Right forelimb (tissue), 1 donor: ENCODE measurements at places on chromosomes 5 and 9.
A peak's percentile ranks its signal among the peaks of the same experiment; 100 is the strongest.

GRCh38 chr5:169458221-169458620, 125.4 kb upstream of the SPDL1 start:
- DNase-seq, result no peak

- DNase-seq, result no peak
Measured at GRCh38 chr5:156407251-156407650, 80.3 kb downstream of the SGCD start.

GRCh38 chr5:1104327-1105006, 7.4 kb downstream of the SLC12A7 start:
- no peak for DNase-seq

GRCh38 chr9:70049672-70050271, 6.1 kb downstream of the MAMDC2 start:
- peak; percentile 47 for DNase-seq

GRCh38 chr5:125113328-125113727, 366.9 kb upstream of the ZNF608 start:
- no peak for DNase-seq

GRCh38 chr5:53473633-53474032, 6.8 kb upstream of the FST start:
- no peak for DNase-seq

GRCh38 chr5:131209506-131210150, 38.9 kb downstream of the LYRM7 start:
- no peak for DNase-seq

DNA sequence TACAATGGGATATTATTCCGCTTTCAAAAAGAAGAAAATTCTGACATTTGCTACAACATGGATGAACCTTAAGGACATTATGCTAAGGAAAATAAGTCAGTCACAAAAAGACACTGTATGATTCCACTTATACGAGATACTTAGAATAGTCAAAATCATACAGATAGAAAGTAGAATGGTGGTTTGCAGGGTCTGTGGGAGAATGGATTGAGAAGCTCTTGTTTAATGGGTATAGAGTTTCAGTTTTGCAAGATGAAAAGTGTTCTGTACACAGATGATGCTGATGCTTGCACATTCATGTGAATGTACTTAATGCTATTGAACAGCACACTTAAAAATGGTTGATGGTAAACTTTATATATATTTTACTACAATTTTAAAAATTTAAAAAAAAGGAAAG, 2050.7 kb upstream of the WWC1 start:
- DNase-seq, result no peak

- DNase-seq, result no peak
Measured at GRCh38 chr5:91417219-91417618, 34.1 kb upstream of the ARRDC3 start.

GRCh38 chr9:112032743-112033142, 136.1 kb downstream of the UGCG start:
- DNase-seq, result no peak

GRCh38 chr5:66807743-66808142, 211.6 kb downstream of the MAST4 start:
- no peak for DNase-seq

DNA sequence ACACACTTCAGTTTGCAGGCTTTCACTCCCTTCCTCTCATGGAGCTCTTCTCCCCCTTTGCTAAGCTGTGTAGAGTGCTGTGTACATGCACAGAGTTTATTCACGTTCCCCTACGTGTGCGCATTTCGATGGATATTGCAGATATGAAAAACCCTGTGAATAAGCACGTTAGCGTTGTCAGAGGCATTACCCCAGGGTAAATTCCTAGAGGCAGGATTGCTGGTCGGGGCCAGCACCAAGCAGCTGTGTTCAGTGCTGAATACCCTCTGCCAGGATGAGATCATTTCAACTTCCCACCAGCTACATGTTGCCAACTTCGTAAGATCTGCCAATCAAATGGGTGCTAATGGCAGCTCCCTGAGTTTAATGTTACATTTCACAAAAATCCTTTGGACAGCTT, 172.3 kb upstream of the PPP1R26 start:
- no peak for DNase-seq

DNA sequence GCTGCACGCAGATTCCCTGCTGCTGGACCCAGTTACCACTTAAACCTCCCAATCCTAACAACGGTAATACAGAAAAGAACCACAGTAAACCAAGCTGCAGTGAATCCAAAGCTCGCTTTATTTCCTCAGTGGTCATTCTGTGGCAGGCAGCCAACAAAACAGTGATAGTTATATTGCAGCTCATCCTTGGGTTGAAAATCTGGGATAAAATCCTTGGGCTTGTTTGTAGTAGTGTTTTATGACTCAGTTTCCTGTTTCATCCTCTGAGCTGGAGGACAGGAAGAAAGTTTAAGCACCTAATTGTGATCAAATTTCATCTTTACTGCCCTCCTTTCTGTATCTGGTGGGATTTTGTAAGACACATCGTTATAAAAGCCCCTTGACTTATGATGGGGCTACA, 31.4 kb downstream of the HMGCR start:
- no peak for DNase-seq

GRCh38 chr5:91141642-91142041, 241.5 kb downstream of the ARRDC3 start:
- no peak for DNase-seq

DNA sequence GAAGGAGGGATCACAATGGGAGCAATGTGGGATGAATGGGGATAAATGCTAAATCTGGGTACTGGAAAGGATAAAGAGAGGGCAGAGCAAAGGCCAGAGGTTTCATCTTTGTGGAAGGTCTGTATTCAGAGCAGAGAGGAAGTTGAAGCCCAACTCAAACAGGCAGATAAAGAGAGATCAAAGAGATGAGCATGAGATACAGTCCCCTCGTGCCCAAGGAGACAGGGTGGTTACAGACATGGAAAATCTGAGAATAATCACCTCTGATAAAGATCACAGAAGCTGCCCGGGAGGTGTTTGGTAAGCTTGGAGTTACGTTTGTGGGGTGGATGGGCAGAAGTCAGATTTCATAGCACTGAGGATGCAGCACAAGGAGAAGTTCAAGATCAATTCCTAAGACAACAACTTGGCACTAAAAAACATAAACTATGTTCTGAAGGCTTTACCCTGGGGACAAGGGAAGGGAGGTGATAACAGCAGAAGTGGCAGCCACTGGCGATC, 459 bp upstream of the ERAP2 start:
- DNase-seq, result no peak

DNA sequence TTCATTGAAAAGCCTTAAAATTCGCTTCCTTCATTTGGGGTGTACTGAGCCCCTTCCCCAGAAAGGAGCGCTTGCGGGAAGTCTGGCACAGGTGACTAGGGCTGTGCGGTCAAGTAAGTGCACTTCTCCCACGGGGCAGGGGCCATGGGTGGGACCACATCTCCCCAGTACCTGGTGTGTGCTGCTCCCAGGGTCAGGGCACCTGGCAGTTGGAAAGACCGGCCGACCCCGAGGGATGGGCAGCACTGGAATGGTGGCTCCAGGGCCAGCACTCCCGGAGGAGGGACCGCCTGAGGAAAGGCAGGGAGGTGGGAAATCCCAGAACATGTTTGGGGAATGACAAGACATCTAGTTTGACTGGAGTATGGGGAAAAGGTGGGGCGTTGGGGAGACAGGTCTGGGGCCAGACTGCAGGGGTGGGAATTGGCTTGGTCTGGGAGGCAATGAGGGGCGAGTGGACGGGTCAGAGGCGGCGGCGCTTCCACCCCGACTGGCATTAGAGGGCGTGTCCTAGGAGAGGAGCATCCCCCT, 727 bp upstream of the GLIPR2 start:
- no peak for DNase-seq

GRCh38 chr5:6737043-6737941, 24.1 kb downstream of the TENT4A start:
- no peak for DNase-seq

DNA sequence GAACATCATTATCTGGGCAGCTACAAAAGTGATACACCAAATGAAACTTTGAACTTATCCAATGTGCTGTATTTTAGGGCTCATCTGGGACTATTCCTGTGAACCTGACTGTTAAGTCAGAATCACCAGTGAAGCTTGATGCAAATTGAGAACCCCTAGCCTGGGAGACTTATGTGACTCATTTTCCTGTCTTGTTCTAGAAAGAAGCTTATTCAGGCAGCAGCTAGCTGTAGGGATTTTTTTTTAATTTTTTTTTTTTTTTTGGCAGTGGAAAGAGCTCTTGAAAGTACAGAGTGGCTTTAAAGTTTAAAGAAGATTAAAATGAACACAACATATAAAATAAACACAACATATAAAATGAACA, 81.1 kb upstream of the TNFAIP8 start:
- DNase-seq, result no peak

GRCh38 chr9:87557996-87558395, 60.3 kb downstream of the DAPK1 start:
- DNase-seq, result peak; percentile 63

DNA sequence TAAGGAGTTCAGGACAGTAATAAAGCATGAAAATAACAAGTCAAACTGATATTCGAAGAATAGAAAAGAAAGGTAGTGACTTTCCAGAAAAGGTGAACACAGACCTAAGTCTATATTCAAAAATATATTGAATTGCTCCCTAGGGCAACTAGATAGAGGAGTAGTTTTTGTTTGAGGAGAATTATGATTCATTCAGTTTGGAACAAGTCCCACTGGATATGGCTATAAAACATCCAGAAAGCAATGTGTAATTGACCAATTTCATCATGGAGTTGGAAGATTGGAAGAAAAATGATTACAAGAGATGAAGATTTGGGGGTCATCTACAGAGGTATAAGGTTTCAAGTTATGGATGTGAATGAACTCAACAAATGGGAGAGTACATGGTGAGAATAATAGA, 117.5 kb upstream of the ZNF462 start:
- no peak for DNase-seq

GRCh38 chr5:177458912-177459350, 12.3 kb downstream of the PRR7 start:
- no peak for DNase-seq

DNA sequence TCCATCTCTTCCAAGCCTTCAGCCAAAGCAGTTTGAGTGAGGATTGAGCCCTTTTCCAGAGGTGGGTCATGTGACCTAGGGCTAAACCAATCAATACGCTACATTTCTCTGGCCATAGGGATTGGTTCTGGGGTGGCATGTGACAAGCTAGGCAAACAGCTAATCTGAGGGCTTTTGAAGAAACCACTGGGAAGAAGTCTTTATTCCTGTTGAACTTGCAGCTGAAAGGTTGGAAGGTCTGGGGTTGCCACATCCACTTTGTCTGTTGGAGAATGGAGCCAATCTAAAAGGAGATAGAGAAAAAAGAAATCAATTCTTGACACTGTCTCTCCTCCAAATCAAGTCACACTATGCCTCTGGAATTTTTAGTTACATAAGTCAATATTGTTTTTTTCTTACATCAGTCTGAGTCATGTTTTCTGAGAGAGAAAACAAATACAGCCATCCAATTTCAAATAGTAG, 637.8 kb upstream of the WWC1 start:
- DNase-seq, result no peak

GRCh38 chr9:37198039-37198729, 77.8 kb downstream of the ZCCHC7 start:
- DNase-seq, result no peak

DNA sequence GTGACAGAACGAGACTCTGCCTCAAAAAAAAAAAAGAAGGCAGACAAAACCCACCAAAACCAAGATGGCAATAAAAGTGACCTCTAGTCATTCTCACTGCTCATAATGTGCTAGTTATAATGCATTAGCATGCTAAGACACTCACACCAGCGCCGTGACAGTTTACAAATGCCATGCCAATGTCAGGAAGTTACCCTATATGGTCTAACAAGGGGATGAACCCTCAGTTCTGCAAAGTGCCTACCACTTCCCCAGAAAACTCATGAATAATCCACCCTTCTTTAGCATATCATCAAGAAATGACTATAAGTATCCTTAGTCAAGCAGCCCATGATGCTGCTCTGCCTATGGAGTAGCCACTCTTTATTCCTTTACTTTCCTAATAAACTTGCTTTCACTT, 4.7 kb upstream of the BICD2 start:
- DNase-seq, result no peak

- DNase-seq, result no peak
Measured at GRCh38 chr5:167339205-167339604, 952.2 kb upstream of the WWC1 start.

GRCh38 chr5:37875051-37875787, 35.4 kb upstream of the GDNF start:
- no peak for DNase-seq

DNA sequence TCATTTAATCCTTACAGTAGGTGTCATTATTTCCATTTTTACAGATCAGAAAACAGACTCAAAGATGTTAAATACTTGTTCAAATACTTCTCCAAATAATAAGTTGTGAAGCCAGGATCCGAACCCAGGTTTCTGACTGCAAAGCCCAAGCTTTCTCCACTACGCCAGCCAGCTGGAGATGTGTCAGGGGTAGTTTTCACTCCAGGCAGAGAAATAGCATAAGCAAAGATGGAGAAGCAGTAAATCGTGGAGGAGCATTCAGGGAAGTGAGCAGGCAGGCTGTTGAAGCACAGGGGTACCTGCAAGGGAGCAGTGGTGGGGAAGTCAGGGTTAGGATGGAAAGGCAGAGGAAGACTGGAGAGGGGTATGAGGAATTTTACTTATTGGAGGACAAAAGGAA, 2.9 kb downstream of the TLN1 start:
- DNase-seq, result no peak

GRCh38 chr5:126055348-126055729, 367.9 kb upstream of the GRAMD2B start:
- DNase-seq, result no peak

DNA sequence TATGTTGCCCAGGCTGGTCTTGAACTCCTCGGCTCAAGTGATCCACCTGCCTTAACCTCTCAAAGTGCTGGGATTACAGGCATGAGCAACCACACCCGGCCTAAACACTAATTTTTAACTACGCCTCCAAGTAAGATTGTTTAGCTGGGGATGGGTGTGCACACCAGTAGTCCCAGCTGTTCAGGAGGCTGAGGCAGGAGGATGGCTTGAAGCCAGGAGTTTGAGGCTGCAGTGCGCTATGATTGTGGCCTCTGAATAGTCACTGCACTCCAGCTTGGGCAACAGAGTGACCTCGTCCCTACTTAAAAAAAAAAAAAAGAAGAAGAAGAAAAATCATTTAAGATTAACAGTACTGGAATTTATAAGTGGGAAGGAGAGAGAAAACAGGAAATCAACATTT, 90.8 kb upstream of the NR5A1 start:
- DNase-seq, result no peak

- peak; percentile 73 for DNase-seq
Measured at GRCh38 chr5:159097784-159098602, 1.7 kb downstream of the EBF1 start.

- no peak for DNase-seq
Measured at GRCh38 chr5:156188016-156188415, 138.9 kb upstream of the SGCD start.

- DNase-seq, result no peak
Measured at GRCh38 chr5:124876983-124877382, 130.5 kb upstream of the ZNF608 start.

DNA sequence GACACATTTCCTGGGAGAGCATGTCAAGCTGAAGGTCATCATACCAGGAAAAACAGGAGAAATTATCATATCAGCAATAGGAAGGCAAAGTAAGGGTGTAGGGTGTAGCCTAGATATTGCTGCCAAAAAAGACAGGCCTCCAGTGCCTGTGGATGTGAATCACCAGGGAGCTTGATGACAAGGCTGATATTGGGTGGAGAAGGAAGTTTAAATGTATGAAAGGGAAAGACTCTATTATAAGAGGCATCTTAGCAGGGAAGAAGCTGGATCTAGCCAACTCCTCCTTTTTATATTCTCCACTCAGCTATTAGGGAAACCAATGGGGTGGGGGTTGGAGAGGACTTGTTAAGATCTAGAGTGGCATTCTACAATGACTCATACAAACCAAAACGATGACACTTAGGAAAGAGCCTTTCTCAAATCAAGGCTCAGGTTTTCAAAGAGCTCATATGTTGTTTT, 13.4 kb upstream of the TXNDC8 start:
- DNase-seq, result no peak

- no peak for DNase-seq
Measured at GRCh38 chr9:113746486-113746885, 129.6 kb upstream of the ZNF618 start.
